Sciatic nerve (tissue), 2 donors: ENCODE measurements at places on chromosomes 13 and 19.

DNA sequence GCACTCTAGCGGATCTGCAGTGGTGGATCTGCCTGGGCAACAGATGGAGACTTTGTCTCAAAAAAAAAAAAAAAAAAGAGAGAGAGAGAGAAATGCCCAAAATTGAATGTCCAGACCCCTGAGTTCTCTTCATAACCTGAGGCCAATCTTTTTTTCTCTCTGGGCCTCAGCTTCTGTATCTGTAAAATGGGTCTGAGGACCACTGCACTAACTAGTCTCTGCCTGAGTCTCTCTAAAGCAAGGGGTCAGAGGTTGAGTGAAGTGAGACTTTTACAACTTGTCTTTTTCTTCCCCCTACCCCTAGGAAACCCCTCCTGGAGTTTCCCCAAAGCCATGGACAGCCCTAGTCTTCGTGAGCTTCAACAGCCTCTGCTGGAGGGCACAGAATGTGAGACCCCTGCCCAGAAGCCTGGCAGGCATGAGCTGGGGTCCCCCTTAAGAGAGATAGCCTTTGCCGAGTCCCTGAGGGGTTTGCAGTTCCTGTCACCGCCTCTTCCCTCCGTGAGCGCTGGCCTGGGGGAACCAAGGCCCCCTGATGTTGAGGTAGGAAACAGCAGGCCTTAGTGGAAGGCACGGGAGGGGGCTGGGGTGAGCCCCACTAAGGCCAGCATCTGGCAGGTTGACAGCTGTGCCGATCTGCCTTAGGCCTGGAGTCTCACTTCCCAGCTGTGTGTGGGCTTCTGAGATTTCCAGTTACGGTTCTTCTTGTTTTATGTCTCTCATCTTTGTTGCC, 1.8 kb downstream of the TMEM91 start:
- DNase-seq: no peak

DNA sequence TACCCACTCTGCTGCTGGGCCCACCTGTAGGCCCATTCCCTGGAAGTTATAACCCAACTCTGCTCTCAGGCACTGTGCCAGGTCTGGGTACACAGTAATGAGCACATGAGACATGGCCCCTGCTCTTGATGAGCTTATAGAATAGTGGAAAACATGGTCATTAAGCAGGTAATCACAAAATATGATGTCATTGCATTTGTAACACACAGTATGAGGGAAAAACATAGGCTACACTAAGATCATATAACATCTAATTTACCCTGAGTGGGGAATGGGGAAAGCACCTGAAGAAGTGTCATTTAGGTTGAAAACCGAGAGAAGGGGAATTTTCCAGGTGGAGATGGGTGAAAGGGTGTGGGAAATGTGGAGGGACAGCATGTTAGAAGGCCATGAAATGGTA, 3.9 kb upstream of the CNMD start:
- no peak for DNase-seq

GRCh38 chr13:44249431-44249836, 124.2 kb upstream of the SERP2 start:
- DNase-seq: peak; percentile 76

DNA sequence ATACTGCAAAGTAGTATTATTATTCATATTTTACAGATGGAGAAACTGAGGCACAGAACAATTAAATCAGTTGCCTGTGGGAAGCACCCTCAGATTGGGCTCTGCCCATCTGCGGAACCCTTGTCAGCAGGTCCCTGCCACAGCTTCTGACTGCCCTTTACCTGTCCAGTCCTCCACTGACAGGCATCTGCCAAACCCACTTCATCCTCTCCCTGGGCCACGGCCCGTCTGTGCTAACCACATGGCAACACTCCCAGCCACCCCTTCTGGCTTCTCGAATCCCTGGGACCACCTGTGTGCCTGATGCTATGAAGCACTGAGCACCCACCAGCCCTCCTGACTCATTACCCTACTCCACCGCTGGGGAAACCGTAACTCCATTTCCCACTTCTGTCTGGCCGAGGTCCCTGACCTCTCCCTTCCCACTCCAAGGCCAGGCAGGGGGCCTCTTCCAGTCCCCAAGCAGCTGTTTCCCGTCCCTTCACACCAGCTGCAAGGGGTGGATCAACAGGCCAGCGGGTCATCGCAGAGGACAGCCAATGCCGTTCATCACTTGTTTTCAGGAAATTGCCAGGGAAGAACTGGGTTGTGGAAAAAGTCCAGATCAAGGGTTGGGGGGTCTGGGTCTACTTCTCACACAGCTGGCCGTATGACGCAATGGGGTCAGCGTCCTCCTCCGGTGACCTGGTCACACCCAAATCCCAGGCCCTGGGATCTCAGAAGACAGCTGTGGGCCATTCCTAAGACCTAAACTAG, 2.5 kb downstream of the KANK3 start:
- DNase-seq: no peak

- DNase-seq: no peak
These were observed 10.3 kb downstream of the DNAJB1 start for GRCh38 chr19:14507704-14508542.
